BJ (cell line): ENCODE measurements at places on chromosomes 5 and 9. TPM values are rescaled to one million over a fixed set of nuclear protein-coding genes. Genes with fewer than 3 reads are reported as not detected.

DNA sequence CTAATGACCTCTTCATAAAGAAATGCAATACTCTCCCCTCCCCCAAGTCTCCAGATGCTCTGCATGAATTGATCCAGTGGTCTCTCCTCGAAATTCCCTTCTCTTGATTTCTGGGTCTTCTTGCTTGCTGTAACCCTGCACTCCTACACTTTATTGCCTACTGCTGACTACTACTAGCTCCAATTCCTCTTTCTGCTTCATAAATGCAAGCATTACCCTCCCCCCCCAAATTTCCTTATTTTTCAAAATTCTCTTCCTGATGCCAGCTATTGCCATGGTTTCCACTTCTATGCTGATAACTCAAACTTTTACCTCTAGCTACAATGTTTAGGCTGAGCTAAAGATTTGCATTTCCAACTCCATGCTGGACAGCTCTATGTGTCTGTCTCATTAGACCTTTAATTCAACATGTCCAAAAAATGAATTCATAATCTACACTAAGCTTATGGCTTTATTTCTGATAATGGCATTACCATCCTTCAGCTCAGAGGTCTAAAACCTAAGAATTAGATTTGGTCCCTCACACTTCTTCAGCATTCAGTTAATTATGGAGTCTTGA is 1.4 kb downstream of the ZBTB26 start:
- DNase-seq, result no peak

DNA sequence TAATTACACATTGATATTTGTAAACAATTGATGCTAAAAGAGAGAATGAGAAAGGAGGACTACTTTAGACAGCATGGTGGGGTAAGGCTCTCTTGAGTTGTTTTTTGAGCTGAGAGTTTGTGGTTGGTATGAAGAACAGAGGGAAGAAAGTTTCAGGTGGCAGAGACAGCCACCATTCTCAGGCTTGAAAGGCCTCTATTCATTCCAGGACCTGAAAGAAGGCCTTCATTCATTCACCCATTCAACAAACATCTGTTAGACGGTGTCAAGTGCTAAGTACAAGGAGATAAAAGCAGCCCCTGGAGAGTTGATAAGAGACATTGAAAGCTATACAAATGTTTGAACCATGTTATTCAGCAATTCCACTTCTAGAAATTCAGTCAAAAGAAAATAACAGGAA is 21.7 kb upstream of the ADAM19 start:
- no peak for DNase-seq

DNA sequence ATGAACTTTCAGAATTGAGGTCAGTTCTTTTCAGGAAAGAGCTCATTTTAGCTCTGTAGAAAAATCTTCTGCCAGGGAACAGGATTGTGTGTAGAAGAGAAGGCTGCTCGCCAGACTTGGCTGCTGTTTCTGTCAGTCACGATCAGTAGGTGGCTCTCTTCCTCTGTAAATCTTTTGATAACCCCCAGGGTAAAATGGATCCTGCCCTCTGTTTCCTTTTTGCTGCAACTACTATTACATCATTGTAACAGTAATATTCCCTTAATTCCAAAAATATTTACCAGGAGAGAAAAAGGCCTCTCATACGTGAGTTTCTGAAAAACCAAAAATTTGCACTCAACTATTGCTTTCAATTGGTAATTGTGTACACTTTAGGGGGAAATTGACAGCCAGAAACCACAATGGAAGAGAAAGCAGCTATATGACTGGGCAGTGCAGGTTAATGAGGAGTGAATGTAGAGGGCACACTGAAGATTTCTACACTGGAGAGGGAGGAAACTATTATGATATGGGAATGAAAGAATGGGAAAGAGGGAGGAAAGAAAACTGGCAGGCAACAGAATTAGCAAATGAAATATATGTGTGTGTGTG is 12.3 kb downstream of the IFNA21 start:
- DNase-seq, result no peak

DNA sequence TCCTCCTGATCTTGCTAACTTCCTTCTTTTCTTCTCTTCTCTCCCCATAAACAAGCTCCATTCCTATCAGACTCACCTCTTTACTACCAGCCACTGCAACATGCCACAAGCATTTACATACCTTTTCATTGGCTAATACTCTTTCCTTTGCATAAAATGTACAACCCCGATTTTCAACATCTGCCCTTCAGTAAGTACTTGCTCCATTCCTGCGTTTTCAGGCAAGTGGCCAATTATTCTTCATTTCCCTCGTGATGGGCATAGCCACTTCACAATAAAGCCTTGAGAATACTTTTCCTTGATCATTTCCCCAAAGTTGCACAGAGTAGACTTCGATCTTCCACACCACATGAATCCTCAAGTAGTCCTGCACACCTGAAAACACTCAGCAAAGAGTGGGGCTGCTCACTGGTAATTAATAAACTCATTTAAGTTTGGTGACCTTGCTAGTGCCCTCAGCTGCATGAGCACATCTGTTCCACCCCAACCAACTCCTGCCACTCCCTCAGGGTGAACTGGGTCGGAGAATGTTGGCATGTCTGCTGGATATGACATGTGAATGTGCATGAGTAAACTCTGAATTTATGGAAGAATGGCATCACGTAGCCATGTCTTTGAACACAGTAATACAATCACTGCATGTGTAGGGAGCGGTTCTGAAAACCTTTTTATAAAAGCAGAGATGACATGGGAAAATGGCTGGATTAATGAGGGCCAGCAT is 535.8 kb downstream of the SEMA5A start:
- DNase-seq, result no peak

GRCh38 chr5:9294793-9295465 is 250.9 kb downstream of the SEMA5A start:
- DNase-seq, result no peak

DNA sequence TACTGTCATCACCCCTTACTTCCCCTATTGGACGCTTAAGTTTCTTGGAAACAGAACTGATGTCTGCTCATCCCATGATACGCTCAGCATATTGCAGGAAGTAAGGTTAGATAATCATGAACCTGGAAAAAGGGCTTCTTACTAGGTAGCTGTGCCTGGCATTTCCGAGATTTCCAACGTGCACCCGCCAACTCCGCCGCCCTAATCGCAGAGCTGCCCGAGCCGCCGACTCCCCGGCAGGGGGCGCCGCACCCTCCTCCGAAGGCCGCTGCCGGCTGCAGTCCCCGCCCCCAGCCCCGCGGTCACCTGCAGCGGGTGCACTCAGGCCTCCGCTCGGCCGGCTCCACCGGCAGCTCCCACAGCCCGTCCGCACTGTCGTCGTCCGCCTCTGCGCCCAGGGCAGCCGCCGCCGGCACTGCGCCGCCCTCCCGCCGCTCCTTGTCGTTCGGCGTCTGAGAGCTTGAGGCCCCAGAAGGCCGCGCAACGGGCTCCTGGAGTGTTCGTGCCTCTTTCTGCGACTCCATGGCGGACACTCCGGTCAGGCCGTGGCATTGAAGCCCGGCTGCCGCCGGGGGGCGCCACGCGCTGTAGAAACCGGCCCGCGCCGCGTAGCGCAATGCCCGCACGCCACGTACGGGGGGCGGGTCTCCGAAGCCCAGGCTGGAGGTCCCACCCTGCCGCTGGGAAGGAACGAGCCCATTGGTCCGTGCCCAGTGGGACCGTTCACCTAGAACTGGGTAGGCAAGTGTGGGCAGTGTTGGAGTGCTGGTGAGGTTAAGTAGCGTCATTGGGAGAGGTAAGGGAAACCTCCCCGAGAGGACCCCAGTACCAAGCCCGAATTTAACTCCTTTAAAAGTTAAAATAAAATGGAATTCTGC is at the start of gene DTWD2:
TSS of gene DTWD2 (minus strand) at position 560 of the 878 bp plus-strand sequence. CDS start at position 524, 36 bp downstream.
- DNase-seq, result no peak

DNA sequence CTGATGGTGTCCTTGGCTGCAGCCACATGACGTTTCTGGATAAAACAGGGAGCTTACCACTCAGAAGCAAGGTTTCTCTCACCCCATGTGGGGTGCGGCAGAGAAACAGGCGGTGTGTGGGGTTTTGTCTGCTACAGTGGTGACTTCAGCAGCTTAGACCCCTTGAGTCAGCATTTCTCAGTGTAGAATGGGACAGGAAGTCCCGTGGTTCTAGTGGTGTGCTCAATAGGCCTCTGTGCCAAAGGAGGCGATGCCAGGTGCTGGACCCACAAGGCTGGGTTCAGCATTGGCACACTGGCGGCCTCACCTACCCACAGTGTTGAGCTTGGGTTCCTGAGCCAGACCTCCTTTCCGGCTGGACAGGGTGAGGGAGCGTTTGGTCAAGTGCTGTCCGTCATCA is 125.2 kb upstream of the SMIM23 start:
- DNase-seq, result no peak

GRCh38 chr5:143083006-143083405 is 312.8 kb downstream of the ARHGAP26 start:
- DNase-seq, result no peak

DNA sequence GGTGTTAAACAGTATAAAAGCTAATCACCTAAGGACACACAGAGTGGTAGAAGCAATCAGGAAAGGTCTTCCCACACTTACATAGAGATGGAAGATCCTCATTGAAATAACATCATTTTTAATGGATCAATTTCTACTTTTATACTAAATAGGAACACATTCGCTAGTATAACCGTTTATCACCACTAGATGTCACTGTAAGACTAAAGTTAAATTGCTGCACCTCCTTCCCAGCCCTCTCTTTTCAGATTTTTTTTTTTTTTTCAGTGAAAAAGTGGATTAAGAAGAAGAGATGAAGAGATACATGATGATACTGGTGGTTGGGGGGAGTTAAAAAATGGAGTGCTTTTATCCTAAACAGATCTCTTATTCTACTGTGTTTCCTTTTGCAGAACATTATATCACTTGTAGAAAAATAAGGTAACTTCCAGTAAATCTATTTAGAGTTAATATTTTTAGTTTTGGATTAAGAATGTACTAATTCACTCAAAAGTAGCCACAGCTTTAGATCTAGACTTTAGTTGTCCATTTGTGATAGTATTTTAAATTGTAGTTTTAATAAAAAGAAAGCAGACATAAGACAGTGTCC is 116.9 kb upstream of the ARRDC3 start:
- DNase-seq, result no peak

DNA sequence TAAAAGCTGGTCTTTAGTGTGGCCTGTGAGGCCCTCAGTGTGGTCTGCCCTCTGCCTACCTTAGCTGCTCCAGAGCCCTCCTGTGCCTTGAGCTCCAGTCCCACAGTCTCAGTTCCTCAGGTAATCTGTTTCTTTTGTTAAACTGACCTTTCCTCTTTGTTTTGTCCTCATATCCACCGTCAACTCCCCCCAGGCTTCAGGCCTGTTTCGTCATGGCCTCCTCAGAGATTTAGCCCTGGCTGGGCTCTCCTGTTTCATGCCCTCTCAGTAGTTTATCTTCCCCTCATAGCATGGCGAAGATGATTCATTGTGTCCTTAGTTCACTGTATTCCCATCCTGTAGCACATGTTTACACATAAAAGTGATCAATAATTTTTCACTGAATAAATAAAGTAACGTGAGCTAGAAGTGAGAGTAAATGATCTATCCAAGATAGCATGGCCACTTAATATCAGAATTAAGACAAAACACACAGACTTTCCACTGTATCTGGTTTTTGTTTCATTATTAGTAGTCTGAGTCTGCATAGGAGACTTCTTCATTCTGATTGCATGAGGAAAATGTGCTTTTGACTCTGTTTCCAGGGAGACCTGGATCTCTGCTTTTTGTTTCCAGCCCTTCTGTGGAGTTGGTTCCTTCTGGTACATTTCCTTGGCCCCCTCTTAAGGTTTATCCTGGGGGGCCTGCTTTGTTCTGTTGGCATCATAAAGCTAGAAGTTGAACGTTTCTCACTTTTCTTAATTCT is 70.5 kb downstream of the SNX24 start:
- DNase-seq, result no peak

DNA sequence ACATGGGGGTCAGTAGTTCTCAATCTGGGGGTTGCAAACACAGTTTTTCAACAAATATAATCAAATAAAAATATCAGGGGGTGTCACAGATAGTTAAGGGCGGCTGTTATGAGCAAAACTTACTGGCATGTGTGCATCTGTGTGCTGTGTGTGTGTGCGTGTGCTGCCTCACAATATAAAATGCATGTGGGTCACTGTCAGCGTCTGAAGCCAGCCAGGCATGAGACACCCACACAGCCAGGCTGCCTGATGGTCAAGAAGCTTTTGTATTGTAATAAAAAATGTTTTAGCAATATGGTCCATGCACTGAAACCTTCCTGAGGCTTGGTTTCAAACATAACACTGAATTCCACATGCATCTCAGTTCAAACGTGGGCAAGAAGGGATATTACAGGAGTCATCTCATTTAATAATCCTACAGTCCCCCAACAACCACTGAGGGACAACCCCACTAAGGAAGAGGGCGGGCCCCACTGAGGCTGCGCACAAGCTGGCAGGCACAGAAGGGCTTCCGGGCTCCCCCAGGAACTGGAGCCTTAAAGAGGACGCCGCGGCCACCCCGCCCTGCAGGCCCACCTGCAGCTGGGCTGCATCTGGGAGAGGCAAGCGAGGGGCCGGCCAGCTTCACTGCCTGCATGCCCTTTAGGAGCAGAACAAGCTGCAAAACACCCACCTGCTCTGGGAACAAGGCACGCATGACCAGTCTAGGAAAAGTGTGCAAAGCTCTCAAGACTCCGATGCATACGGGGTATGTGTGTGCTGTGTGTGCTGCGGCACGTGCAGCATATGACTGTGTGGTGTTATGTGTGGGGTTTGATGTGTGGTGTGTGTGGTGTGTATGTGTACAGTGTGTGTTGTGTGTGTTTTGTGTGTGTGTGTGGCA is 14.1 kb downstream of the SEMA4D start:
- no peak for DNase-seq

- no peak for DNase-seq
Observed at GRCh38 chr5:35012796-35013195, 35.0 kb downstream of the AGXT2 start.

GRCh38 chr5:172543484-172544298 is 89.4 kb upstream of the SH3PXD2B start:
- no peak for DNase-seq

DNA sequence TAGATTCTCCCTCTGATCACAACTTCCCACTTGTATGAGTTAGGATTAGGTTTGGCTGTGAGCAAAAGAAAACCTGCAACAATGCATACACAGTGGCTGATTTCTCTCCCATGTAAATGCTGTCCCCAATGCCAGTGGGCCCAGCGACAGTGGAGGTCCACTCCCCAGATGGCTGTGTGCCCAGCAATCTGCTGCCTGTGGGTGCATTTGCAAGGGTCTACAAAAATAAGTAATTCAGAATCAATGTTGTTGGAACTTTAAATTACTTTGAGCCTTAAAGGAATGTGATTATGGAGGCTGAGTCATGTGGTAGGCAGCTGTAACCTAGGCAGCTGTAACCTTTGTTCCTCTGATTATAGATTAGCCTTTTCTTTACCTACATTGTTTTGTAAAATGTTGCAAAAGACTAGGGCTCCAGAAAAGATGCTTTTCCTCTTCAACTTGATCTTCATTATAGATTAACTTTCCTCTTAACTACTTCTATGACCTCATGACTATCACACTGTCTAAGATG is 14.2 kb upstream of the MXD3 start:
- DNase-seq, result no peak

The TICAM2 gene
- 1.2 and 1.4 TPM in 2 replicates for polyA plus RNA-seq

The IL4 gene
- not detected in 2 replicates for polyA plus RNA-seq

The SHISAL2B gene
- not detected in 2 replicates for polyA plus RNA-seq

The NELFB gene
- polyA plus RNA-seq, result 26.6 and 51.9 TPM in 2 replicates

The ZMAT2 gene
- polyA plus RNA-seq, result 23.4 and 49.5 TPM in 2 replicates

The DDX4 gene
- not detected in 2 replicates for polyA plus RNA-seq

The SGCD gene
- 17.0 and 26.7 TPM in 2 replicates for polyA plus RNA-seq
